ENCODE measurements at places on chromosomes 1 and 21. TPM values are rescaled to one million over a fixed set of nuclear protein-coding genes. Genes with fewer than 3 reads are reported as not detected.

The RUNX3 gene
- 0.49 TPM for total RNA-seq

The ELAVL4 gene
- 15.3 TPM for total RNA-seq

The RAB13 gene
- 26.3 TPM for total RNA-seq

The PIGC gene
- total RNA-seq, result 26.8 TPM

The PCP4 gene
- total RNA-seq, result 47.6 TPM

The LRRIQ3 gene
- 1.4 TPM for total RNA-seq

Data from camera-type eye (tissue), 1 donor.